ENCODE measurements at places on chromosomes 2 and 18. TPM values are rescaled to one million over a fixed set of nuclear protein-coding genes. Genes with fewer than 3 reads are reported as not detected.

DNA sequence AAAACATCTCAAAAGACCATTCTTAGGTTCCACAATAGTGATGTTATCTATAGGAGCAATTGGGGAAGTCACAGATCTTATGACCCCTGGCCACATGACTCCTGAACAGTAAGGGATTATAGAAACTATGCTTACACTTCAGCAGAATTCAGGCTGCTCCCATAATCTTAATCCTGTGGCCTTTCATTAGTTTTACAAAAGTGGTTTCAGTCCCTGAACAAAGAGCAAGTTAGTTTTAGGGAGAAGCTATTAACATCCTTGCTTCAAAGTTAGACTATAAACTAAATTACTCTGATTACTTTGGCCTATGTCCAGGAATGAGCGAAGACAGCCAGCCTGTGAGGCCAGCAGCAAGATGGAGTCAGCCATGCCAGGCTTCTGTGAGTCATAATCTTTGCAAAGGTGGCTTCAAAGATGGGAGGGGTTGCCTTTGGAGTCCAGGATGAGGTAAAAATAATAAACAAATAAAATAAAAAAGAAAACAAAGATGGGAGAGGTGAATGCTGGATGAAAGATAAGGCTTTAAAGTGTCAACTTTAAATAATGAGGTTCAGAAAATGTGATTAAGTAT, 168.7 kb upstream of the NDUFV2 start:
- no peaks in the 10 kb centered on the region for H3K27me3 ChIP-seq
- no peak overlapping the region for H3K4me3 ChIP-seq
- no peak overlapping the region for H3K27ac ChIP-seq
- DNase-seq, result no peak

- H3K4me3 ChIP-seq, result no peak overlapping the region
- H3K27ac ChIP-seq, result no peak overlapping the region
- no peak for DNase-seq
These were observed 125.2 kb upstream of the COPS8 start for GRCh38 chr2:236960531-236960930.

- no peak for DNase-seq
- no peak overlapping the region for H3K27ac ChIP-seq
- no peak overlapping the region for H3K4me3 ChIP-seq
- H3K27me3 ChIP-seq, result no peaks in the 10 kb centered on the region
- H3K36me3 ChIP-seq, result no peaks in the 10 kb centered on the region
These were observed 245.6 kb upstream of the CDH2 start for GRCh38 chr18:28422577-28422976.

- peak overlapping the region; percentile 83 for H3K4me3 ChIP-seq
- H3K27me3 ChIP-seq, result no peaks in the 10 kb centered on the region
- no peak for DNase-seq
- H3K27ac ChIP-seq, result peak overlapping the region; percentile 89
These were observed 1.4 kb downstream of the SPATS2L start for GRCh38 chr2:200307724-200308545.

SLC14A1 gene
- 19.4 TPM for total RNA-seq

GRCh38 chr2:160246356-160246755, 46.3 kb upstream of the ITGB6 start:
- no peaks in the 10 kb centered on the region for H3K27me3 ChIP-seq
- no peak overlapping the region for H3K27ac ChIP-seq
- no peaks in the 10 kb centered on the region for H3K36me3 ChIP-seq
- DNase-seq, result no peak
- no peaks in the 10 kb centered on the region for H3K4me1 ChIP-seq

GRCh38 chr2:134912361-134912760, 6.3 kb upstream of the CCNT2 start:
- H3K4me1 ChIP-seq, result peaks cover 2% of the 10 kb centered on the region
- no peaks in the 10 kb centered on the region for H3K36me3 ChIP-seq
- H3K27ac ChIP-seq, result no peak overlapping the region
- no peaks in the 10 kb centered on the region for H3K27me3 ChIP-seq

SNED1 gene
- 93.7 TPM for total RNA-seq

HJURP gene
- 4.9 TPM for total RNA-seq

DNA sequence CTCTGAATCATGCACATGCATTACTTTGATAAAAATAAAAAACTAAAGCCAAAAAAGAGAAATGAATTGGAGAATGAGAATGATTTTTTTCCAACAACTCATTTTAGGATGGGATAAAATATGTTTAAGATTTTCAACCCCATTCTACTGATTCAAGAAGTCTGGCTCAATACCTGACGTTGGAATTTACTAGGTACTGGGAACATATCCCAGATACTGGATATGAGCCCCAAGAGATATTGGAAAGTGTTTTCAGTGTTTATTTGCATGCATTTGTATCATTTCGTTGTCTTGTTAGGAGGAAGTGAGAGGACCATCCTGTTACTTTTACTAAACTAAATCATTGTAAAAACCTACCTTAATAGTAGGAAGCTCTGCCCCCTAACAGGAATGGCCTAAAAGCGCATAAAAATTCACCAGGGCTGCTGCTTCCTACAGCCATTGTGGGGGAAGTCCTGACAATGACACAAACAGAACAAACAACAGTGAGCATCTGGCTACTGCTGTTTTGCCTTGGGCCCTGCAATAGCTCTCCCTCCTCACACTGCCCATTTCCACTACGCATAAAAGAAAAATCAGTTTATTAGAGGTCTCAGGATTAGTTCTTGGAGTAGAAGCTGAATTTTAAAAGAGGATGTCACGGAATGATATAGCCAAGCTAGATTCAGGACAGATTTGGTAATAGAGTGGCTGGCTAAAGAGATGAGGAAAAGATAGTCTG, 35.2 kb downstream of the ANKAR start:
- H3K36me3 ChIP-seq, result no peaks in the 10 kb centered on the region
- peak; percentile 37 for DNase-seq
- no peaks in the 10 kb centered on the region for H3K27me3 ChIP-seq
- H3K4me1 ChIP-seq, result no peaks in the 10 kb centered on the region
- H3K27ac ChIP-seq, result no peak overlapping the region
- no peak overlapping the region for H3K4me3 ChIP-seq

PCARE gene
- 0.06 TPM for total RNA-seq

- no peak overlapping the region for H3K4me3 ChIP-seq
- no peak for DNase-seq
- H3K4me1 ChIP-seq, result no peaks in the 10 kb centered on the region
- H3K27me3 ChIP-seq, result no peaks in the 10 kb centered on the region
- H3K27ac ChIP-seq, result no peak overlapping the region
These were observed 46.8 kb upstream of the ACTR3 start for GRCh38 chr2:113842919-113843736.

Data from spinal cord (tissue), 10 donors.